Tibial nerve (tissue), 4 donors: ENCODE measurements at places on chromosomes 2 and 18.

- DNase-seq = no peak
Observed at GRCh38 chr2:220240641-220241040, 613.2 kb downstream of the SLC4A3 start.

DNA sequence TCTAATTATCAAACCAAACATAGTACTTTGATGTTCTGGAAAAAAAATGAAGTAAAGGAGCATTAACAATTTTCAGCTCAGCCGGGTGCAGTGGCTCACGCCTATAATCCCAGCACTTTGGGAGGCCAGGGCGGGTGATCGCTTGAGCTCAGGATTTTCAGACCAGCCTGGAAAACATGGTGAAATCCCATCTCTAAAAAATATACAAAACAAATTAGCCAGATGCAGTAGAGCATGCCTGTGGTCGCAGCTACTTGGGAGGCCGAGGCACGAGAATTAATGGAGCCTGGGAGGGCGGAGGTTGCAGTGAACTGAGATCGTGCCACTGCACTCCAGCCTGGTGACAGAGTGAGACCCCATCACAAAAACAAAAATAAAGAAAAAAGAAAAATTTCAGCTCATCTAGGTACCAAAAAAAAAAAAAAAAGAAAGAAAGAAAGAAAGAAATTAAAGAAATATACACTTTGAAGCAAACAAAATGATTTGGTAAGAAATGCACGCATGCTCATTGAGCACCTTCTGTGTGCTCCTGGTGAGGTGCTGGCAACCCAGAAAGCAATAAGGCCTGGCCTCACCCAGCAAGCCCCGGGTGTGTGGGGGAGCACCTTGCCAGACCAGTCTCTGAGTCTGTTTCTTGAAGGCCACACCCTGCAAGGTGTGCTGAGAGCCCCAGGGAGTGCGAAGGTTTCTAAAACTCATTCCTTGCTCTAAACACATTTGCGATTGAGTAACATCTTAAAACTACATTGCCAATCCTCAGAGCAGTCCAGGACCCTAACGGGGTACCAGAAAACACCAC, 133.5 kb downstream of the TFCP2L1 start:
- no peak for DNase-seq

GRCh38 chr2:121890041-121890440, 134.6 kb downstream of the TSN start:
- no peak for DNase-seq

DNA sequence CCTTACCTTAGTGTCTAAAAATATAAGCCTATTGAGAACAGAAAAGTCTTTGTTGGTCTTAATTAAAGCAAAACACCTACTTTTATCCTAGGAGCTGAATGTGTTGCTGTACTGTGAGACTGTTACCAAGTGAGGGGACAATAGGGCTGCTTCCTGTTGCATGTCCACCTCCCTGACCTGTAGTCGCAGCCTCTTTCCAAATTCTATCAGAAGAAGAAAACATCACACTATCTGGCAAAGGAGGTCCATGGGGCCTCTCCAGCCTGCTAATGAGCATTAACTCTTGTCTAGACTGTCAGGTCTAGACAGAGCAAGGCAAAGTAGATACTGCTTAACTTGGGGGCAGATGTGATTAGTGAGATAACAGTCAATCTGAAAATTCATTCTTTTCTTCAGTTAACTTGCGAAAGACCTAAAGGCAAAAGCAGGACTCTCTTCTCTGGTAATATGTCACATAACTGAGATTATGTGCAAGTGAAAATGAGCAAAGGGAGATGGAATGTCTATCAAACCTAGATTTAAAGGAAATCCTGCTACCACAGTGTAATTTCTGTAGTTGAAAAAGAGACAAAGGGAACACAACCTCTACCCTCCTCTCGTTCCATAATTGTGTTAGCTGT, 66.9 kb downstream of the CDH20 start:
- DNase-seq = no peak

DNA sequence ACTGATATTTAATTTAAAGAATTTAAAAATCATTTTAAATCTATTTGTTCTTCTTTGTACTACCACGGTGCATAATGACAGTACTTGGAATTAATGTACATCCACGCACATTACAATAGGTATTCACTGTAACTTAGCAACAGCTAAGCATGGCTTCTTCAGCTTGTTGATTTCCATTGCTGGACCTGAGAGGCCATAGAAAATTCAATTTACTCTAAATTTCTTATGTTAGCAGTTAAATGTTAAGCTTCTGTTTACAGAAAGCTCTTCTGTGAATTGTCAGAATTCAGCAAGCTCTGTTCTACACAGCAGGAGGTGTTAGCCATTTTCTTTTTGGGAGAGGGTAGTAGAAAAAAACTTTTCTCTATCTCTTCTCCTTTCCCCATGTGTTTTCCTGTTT, 1149.3 kb upstream of the CDH2 start:
- no peak for DNase-seq

GRCh38 chr18:48836231-48836805, 114.4 kb downstream of the SMAD7 start:
- no peak for DNase-seq

DNA sequence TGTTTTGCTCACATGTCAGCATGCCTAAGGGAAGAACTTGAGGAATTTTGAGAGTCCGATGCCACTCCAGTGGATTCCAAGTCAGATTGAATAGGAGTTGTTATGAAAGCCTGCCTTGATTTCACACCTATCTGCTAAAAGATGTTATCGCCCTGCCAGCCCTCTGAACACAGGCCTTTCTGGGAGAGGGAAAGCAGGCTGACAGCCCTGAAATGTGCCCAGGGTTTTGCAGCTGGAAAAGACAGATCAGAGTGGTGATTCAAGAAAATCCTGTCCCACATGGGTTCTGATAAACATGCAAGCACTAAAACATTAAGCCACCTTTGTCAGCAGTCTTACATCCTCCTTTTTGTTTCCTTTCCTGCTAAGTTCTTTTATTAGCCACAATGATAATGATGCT, 1752.9 kb upstream of the CELF4 start:
- DNase-seq = no peak

GRCh38 chr2:18149660-18150246, 271.3 kb downstream of the KCNS3 start:
- DNase-seq = no peak

DNA sequence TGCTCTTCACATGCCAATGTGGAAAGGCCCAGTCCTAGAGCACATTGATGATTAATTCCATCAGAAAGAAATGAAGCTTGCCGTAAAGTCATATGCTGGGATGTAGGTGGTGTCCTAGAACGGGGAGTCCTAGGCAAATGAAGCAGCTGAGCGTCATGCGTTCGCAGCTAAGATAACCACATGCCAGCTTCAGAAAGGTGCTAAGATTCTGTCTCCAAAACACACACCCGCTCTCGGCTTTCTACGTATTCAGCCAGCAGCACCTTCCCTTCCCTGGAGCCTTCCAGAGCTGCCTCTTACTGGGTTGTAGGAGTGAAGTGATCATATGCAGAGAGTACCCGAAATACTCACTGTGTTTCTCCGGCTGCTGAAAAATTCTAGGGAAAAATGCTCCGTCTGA, 421.6 kb upstream of the ID2 start:
- DNase-seq = no peak

DNA sequence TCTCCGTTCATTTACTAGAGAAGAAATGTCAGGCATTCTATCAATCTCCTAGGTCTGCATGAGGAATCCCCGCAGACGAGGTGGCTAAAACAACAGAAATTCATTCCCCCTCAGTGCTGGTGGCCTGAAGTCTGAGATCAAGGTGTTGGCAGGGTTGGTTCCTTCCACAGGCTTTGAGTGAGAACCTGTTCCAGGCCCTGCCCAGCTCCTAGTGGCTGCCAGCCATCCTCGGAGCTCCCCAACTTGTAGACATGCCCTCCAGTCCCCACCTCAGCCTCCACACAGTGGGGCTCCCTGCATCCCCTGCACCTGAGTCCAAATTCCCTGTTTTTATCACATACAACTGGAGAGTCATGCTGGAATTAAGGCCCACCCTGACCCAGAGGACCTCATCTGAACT, 145.3 kb upstream of the ALKAL2 start:
- DNase-seq = no peak

- DNase-seq = no peak
Observed at GRCh38 chr2:105526000-105526925, 127.4 kb upstream of the FHL2 start.
